Activated CD4-positive, alpha-beta T cell treated with anti-CD3 and anti-CD28 coated beads, Interleukin-2, amount 10 ng/mL, durations not matched to agents 7 days and 5 days (primary cell): ENCODE measurements at places on chromosomes 5 and 9. TPM values are rescaled to one million over a fixed set of nuclear protein-coding genes. Genes with fewer than 3 reads are reported as not detected.

Gene NTNG2
- total RNA-seq = 5.4 TPM

Gene IRX1
- not detected for total RNA-seq

Gene ADRB2
- total RNA-seq = 1.3 TPM

Gene SH2D3C
- 71.4 TPM for total RNA-seq

Gene DEPDC1B
- 46.7 TPM for total RNA-seq

Gene TAF11L13
- not detected for total RNA-seq

Gene PTPDC1
- total RNA-seq = 5.2 TPM

Gene CDH9
- total RNA-seq = not detected
